Stomach (tissue), 19 donors: ENCODE measurements at places on chromosomes 5 and 9.

DNA sequence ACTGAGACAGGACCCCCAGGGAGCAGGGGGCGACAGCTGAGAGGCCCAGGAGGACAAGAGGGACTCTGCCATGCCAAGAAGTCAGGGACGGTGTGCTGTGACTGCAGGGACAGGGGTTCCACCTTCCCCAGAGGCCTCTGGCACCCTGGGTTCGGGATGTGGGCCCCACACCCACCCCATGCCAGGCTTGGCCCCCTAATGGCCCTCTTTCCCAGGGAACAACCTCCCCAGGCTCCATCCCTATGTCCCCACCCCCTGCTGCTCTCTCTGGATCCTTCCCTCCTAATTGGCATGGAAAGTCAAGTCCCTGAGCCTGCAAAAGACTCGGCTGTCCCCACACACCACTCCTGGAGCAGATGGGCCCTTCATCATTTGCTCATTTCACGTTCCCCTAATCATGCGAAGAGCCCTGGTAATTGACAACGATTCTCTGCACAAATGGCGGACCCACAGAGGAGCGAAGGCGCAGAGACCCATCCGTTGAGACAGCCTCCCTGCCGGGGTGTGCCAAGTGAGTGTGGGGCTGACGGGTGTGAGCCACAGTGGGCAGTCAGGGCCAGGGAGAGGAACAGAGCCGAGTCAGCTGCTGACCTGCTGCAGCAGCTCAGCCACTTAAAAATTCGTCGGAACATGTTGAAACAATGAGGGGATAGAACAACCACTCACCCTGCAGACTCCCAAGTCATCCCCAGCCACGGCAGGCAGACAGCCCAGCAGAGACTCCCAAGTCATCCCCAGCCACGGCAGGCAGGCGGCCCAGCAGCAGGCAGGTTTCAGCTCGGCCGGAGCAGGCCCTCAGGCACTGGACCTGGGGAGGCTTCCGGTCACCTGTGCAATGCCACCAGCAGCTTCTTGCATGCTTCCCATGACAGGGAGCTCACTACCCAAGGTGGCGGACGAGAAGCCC is 109.0 kb downstream of the VAV2 start:
- DNase-seq, result no peak

- DNase-seq, result peak; percentile 60
These were observed 47.3 kb downstream of the TRIO start for GRCh38 chr5:14190194-14191164.

DNA sequence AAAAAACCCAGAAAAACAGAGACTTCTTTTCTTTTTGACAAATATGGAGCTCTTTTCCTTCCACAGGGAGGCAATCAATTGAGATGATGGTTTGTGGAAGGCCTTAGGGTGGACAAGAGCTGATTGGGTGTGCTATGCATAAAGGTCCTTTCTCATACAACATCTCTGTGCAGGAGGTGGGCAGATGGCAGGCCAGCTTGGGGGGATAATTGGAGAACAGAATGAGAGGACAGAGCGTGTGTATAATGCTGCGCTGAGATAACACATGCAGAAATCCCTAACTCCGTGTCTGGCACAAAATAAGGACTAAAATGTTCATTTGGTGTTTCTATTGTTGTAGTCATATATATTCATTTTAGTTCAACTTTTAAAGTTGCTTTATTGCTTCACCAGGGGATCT is 159.0 kb upstream of the MEF2C start:
- DNase-seq, result no peak

DNA sequence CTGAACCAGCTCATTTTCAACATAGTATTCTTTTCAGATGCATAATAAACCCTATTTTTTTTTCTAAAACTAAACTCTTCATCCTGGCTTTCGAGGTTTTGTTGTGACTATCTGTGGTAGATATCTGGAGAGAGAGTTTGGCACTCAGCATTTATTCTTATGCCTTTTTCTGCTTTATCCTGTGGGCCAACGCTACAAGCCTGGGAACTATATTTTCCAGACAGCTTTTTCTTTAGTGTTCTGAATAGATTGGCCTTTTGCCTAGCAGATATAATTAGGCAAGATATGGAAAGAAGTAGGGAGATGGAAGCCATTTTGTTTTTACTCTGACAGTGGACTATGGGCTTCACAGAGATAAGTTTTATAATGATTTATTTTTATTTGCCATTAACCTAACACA is 486.7 kb downstream of the TMEM232 start:
- DNase-seq, result no peak

DNA sequence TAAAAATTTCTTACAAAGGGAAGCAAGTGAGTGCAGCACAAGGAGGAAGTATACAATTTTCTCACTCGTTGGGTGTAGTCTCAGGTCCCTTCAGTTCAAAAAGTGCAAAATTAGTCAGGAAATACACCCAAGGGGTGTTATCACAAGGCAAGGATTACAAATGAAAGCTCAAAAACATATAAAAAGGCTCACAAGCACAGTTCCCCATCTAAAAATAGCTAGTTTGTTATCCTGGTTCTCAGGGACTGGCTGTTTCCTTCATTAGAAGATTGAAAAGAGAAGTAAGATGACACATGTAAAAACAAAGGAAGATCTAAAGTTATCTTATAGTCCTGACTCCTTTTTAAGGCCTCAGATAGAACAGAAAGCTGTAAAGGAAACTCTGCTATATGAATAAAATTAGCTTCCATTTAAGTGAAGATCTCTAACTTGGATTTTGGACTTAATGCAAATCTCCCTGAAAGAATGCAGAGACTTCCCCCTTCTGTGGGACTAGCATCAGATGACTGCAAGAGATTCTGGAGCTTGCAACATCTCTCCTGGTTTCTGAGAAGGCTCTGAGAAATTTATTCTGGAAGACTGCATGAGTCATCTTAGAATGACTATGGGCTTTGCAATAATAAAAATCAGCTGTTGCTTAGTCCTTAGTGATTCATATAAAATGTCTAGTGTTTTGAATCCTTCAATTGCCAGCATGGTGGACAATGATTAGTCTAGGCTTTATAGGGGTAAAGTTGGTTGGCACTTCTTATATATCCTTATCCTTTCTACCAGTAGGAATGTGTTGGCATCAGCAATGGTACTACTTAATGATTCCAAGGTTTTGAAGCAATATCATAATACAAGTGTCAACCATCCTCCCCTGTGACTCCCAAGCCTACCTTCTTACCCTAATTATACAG is 25.4 kb downstream of the DAB2 start:
- DNase-seq, result peak; percentile 63

DNA sequence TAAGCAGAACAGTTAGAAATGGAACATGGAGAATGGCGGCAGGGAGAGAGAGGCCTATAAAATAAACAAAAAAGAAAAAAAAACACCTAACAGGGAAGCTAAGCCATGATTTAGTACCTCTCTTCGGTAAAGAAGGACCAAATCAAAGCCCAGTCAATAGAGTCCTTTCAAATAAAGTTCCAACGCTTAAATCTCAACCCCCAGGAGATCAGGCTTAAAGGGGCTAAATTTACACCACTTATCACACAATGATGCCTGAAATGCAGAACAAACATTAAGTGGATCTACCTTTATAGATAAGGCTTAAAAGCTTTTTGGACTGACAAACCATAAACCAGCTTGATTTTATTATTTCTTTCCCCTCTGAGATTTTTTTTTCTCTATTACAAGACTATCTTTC is 66.3 kb downstream of the PRELID2 start:
- DNase-seq, result no peak

GRCh38 chr9:136295055-136295454 is 8.8 kb downstream of the CCDC187 start:
- no peak for DNase-seq

DNA sequence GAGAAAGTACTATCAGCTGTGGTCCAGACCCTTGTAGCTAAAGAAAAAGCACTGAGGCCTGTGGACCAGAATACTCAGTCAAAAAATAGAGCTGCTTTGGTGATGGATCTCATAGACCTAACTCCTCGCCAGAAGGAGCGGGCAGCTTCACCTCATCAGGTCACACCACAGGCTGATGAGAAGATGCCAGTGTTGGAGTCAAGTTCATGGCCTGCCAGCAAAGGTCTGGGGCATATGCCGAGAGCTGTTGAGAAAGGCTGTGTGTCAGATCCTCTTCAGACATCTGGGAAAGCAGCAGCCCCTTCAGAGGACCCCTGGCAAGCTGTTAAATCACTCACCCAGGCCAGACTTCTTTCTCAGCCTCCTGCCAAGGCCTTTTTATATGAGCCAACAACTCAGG is 8.9 kb downstream of the RAB24 start:
- DNase-seq, result no peak

GRCh38 chr5:38715696-38716095 is 130.1 kb upstream of the OSMR start:
- DNase-seq, result no peak

DNA sequence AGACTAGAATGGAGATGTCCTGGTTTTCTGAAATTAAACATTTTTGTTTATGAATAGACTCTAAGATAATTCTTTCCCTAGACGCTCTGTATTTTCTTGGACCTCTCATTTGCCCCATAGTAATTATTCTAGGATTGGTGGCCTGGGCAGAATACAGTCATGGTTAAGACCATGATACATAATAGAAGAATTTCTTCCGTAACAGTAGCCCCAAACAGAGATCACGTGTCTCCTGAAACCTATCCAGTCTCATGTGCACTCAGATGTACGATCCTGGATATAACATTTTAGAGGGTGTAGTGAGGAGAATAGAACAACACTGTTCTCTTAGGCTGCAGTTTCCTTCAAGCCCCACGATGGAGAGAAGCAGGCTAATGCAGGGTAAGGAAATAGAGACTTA is 22.3 kb downstream of the PCDHAC2 start:
- DNase-seq, result no peak

- DNase-seq, result no peak
These were observed 52.6 kb downstream of the CRB2 start for GRCh38 chr9:123408313-123409262.

DNA sequence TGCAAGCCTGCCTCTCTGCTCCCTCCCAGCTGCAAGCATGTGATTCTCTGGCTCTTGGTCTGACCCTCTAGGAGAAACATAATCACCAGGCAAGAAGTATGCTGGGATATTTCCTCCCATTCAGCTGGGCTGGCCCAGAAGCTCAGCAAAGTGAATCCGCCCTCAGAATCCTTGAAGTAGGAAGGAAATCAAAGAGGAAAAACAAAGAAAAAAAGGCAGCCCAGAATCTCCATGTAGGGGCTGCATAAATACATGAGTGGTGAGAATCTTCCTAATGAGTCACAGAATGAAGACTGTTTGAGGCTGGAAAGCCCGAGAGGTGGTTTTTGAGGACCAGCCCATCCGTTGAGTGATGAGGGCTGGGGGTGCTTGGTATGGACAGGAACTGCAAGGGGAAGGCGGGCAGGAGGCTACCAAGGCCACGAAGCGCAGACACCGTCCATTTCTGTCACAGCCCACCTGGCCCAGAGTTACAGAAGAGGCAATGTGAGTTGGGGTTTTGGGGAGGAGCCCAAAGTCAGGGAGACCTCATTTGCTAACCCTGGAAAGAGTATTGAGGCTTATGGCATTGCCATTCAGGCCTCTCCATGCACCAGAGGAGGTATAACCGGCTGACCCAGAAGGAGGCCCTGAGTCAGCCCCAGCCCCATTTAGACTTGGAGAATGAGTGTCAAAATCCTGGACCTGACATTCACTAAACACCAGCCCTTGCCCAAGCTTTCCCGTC is 33.4 kb upstream of the TGFBR1 start:
- DNase-seq, result no peak

DNA sequence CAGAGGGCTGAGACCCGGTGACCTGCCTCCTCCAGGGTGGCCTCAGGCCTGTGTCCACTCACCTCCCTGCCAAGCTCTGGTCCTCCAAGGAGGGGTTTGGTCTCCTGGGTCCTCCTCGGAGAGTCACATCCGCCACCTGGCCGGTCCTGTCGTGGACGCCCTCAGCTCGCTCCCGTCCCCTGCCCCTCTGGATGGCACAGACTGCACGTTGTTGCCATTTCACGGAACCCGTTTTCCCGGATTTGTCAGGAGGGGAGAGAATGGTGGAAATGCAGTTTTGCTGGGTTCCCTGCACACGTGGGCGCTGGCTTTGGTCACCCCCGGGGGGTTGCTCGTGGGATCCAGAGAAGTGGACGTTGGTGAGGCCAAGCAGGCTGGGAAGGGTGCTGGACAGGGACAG is 62.7 kb downstream of the RXRA start:
- DNase-seq, result no peak

DNA sequence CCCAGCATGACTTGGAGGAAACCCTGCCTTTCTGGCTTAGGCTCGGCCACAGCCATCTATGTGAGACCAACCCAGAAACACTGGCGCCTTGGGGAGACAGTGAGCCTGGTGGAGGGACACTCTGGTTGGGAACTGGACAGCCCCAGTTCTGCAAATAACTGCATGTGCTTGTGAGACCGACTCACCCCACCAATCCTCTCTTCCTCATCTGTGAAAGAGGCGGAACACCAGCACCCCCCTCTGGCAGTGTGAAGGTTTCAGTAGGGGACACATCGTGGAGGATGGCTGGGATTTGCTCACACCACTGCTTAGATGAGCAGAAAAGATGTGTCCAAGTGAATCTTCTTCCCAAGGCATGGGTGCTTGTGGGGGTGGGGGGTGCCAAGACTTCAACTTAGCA is 43.4 kb upstream of the N4BP3 start:
- peak; percentile 51 for DNase-seq

GRCh38 chr5:135492319-135492626 is 40.1 kb upstream of the TIFAB start:
- no peak for DNase-seq

DNA sequence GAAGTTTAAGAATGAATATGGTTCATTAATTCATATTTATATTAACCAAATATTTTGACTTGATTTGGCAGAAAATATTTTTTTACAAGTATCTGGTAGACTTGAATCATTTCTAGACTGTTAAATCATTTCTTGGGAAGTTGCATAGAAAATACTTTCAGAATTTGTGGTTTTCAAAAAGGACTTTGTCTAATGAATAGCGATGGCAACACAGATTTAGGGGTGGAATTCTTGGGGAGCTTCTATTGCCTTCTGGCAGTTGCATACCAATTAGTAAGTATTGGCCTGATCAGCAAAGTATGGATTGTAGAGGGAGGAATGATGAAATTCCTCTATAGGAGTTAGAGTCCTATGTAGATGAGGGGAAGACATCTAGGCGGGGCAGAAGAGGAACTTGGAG is 68.6 kb upstream of the CKMT2 start:
- no peak for DNase-seq

- DNase-seq, result peak; percentile 41
These were observed 45.9 kb downstream of the TEK start for GRCh38 chr9:27154908-27155307.

DNA sequence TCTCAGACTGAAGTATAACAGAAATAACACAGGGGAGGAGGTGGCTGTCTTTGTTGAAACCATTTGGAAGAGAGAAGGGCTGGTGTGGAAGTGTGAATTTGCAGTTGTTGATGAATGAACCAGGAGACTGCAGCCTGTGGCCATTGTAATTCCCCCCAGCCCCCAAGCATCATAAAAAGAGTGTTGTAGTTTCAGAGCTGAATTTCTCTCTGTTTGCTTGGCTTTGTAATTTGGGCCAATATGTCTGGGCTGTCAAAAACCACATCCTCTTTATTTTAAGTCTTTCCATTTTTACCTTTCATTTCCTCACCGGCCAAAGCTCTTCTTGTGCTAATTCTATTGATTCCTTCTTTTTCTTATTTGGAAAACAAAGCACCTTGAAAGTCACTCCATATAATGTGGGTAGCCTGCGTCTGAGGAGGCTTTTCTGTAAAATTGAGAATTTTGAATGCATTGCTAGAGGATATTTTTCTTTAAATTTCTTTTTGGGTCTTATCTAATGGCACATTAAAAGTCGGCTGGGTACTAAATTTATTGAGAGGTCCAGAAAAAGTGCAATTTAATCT is 383.3 kb downstream of the OSTF1 start:
- no peak for DNase-seq

GRCh38 chr9:135328485-135329417 is 150.8 kb upstream of the PPP1R26 start:
- no peak for DNase-seq

- no peak for DNase-seq
These were observed 91.1 kb upstream of the RANBP3L start for GRCh38 chr5:36392818-36393217.

GRCh38 chr5:133121611-133122150 is 69.9 kb downstream of the HSPA4 start:
- no peak for DNase-seq
